Upper lobe of left lung (tissue), 6 donors: ENCODE measurements at places on chromosomes 5 and 9.

GRCh38 chr5:74063821-74064220 is 437.8 kb downstream of the ARHGEF28 start:
- DNase-seq: no peak

DNA sequence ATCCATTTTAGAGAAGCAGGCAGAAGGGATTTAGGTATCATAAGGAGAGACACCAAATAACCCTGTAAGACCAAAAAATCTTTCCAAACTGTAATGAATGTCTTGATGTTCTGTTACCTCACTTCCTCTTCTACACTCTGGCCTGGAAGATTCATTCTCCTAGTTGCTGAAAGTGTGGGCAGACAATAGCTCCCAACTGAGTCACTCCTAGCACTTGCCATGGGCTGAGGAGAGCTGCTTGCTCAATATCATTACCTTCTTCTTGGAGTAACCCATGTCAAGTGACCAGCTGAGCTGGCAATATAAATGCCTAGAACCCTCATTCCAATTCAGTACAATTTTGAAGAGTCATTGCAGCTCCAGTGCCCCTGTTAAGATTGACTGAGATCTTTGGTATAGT is 1985.5 kb upstream of the CDH6 start:
- no peak for DNase-seq

DNA sequence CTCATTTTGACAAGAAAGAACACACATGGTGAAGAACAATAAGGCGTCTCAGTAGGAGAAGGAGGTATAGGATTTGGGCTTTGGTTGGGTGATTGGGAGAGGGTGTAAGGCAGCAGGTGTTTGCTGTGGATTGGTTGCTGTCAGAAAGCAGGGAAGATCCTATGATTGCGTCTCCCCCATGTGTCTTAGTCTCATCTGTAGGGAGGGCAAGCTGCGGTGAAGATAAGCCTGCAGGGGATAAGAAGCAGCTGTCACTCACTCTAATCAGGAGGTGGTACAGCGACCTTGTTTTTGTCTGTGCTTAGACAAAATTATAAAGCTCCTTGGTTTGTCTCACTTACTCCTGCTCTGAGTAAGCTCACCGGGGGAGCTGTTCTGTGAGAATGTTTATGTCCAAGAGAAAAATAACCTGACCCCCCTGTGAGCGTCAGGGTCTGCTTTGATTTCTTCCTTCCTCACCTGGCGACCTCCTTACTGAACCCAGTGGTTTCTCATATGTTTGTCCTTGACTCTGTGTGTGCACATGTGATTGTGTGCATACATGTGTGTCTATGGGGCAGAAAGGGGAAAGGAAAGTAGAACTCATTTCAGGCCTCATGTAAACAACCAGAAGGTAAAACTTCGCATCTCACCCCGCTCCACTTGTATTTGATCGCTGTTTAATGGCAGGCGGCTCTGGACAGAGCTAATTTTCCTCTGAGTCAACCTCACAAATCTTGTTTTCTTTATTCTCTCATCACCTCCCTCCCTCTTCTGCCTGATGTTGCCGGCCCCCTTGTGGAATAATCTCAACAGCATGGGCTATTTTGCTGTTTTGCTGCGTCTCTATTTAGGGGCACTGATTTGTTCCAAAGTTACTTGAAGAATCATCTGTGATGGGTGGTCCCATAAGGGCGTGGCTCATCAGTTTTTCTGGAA is 105.6 kb downstream of the TENT4A start:
- no peak for DNase-seq

DNA sequence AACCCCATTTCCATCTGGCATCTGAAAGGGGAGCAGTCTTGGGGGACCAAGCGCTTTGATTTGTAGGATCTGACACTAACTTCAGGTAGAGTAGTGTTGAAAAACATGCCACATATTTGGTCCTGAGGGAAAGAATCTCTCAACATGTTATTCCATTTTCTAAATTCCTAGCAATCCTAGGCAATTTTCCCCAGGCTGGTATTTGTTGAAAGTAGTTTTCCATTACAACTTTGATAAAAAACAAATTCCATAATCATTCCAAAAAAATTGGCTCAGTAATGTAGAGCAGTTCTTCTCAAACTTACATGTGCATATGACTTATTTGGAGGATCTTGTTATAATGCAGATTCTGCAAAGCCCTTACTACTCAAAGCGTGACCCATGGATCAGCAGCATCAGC is 477.9 kb downstream of the ACTL7B start:
- no peak for DNase-seq
